HEK293T (cell line): ENCODE measurements at places on chromosomes 7 and 10.

DNA sequence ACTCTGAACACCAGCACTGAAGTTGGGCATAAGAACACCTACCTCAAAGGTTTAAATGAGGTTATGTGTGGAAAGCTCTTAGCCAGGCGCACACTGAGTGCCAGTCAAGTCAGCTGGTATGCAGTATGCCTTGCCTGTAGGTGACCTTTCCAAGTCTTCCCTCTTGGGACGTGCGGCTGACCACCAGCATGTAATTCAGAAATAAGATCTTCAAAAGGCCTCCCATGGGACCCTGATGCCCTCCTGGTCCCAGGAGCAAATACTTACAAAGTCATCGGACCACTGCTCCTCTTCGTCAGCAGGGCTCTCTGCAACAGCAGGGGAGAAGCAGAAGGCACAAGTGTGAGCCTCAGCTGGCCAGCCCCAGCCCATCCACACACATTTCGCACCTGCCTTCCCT is 40.8 kb downstream of the BLNK start:
- no peak for DNase-seq

- no peak for DNase-seq
These were observed 97.1 kb downstream of the CREB5 start for GRCh38 chr7:28509251-28510025.

DNA sequence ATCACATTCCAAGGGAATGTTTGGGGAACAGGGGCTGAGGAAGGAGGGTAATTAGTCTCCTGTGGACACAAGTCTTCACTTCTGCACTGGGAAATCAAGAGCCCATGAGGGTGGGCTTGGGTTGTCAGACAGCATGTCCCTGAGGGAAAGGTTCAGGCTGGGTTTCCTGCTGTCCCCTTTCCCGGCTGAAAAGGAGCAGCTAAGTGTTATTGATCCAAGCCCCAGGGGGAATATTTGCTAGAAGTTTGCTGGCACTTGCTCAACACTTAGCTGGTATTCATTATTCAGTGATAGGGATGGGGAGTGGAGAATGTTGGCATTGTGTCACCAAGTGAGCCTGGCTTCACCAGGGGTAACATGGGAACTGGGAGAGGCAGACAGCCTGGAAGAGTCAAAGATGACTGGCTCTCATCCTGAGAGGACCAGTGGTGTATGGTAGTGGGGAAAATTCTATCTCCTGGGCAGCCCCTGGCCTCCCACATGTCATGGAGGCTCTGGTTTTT is 344.4 kb upstream of the PODXL start:
- no peak for DNase-seq

DNA sequence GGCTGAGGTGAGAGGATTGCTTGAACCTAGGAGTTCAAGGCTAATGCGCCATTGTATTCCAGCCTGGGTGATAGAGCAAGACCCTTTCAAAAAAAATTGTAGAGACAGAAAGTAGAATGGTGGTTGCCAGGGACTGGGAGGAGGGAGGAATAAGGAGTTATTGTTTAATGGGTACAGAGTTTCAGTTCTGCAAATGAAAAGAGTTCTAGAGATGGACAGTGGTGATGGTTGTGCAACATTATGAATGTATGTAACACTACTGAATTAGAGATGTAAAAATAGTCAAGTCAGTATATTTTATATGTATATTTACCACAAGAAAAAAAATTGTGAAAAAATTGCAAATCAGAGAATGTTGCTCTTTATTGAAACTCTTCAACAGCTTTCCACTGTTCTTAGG is 266.5 kb upstream of the NPY start:
- DNase-seq = no peak

DNA sequence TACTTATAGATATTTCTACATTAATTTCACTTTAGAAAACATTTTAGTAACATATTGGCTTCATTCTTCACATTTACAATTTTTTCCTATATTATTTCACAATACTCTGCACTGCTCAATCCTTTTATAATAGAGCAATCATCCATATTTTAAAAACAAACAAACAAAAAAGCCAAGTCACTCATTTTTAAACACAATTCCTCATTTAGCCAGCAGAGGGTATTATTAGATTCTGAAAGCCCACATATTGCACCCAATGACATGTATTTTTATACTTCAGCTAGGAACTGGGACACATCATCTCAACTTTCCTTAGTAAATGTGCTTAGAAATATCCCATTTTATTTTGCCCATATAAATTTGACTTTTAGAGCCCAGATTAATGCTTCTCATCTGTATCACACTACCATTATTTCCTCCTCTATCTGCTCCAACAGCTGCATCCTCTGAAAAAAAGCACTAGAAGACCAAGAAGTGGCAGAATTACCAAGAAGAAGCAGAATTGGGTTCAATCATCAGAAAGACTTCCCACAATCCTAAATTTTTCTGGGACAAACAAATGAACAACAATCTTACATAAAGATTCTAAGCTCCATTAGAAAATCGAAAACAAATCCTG is 29.5 kb downstream of the CTNNA3 start:
- peak; percentile 17 for DNase-seq

DNA sequence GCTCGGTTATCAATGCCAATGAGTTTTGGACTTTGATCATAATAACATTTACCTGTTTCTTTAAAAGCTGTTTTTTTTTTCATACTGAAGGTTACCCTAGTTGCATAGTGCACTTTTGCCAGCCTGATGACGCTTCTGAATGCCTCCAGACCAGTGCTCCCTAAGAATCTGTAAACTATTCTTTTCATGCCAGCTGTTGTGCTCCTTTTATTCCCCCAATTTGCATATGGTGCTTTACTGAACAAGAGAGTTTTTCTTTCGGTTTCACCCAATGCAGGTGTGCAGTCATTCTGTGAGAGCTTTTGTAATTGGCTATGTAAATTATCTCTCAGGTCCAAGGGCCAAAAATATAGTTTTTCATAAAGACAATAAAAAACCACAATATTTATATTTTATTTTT is 48.1 kb upstream of the GLCCI1 start:
- no peak for DNase-seq

GRCh38 chr7:15215616-15216015 is 313.1 kb upstream of the DGKB start:
- no peak for DNase-seq

DNA sequence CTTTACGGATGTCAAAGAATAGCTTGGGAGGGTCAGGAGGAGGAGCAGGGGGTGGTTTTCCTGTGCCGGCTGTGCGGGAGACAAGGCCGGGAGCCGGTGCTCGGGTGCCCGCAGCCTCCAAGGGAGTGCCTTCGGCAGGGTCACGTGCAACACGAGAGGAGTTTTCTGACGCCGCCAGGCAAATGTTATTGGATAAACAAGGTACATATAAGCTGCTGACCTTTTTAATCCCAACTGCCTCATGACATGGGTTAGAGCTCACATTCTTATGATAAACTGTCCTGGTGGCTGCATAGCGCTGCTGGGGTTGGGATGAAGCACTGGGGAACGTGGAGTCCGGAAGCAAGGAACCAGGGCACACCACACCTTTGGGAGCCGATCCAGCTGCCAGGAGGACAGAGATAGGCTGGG is 124.8 kb upstream of the PDLIM1 start:
- DNase-seq = no peak

- DNase-seq = no peak
These were observed 328.2 kb downstream of the PLXNA4 start for GRCh38 chr7:132247995-132248618.

GRCh38 chr10:58951746-58952145 is 224.7 kb upstream of the PHYHIPL start:
- DNase-seq = no peak

DNA sequence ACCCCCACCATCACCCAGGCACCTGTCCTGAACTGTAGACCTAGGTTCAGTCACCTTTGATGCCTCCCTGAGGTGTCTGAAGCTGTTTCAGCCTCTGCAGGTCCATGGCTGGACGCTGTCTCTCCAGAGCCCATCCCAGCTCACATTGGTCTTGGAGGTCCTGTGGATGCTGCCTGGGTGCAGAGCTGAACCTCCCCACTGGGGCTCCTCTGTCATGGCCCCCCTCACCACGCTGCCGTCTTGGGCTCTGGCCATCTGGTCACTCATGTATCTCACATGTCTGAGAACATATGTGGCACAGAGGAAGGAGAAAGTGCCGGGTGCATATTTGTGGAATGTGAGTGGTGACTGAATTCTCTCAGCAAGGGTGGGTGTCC is 108.9 kb downstream of the NKX6-2 start:
- no peak for DNase-seq

- no peak for DNase-seq
These were observed 20.7 kb upstream of the CFTR start for GRCh38 chr7:117458977-117459583.

- no peak for DNase-seq
These were observed 77.9 kb upstream of the GTF2IRD1 start for GRCh38 chr7:74375726-74376220.

GRCh38 chr7:148044173-148044572 is 546.4 kb upstream of the C7orf33 start:
- no peak for DNase-seq

GRCh38 chr7:120996333-120996987 is 7.9 kb downstream of the CPED1 start:
- DNase-seq = no peak

- no peak for DNase-seq
These were observed 255.1 kb downstream of the XPNPEP1 start for GRCh38 chr10:109668154-109668665.

DNA sequence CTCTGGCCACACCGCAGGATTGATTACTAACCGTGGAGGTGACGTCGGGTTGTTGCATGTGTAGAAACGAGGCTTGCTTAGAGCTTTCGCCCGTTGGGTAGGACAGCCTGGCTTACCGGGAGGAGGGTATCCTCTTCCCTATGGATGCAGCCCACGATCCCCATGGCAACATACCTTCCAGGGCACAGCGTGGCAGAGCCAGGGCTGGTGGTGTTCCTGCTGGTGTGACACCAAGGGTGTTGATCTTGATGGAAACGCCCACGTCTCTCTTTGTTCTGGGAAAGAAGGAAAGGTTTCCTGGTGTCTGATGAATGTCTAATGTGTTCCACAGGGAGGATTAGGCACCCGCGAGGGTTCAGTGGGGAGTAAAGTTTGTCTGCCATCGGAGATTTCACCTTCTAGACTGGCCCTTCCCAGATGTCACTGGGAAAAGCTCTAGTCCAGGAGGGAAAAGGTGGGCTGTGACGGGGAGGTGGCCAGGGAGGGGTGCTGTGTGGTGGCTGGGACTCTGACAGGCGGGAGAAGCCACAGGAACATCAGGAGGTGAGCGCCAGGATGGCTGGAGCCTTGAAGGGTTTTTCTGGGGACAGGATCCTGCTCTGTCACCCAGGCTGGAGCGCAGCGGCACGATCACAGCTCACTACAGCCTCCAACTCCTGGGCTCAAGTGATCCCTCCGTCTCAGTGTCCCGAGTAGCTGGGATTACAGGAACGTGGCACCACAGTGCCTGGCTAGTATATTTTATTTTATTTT is 102.1 kb downstream of the CUX1 start:
- DNase-seq = no peak

- DNase-seq = no peak
These were observed 4.8 kb downstream of the GRIFIN start for GRCh38 chr7:2471396-2471795.

- no peak for DNase-seq
These were observed 3.0 kb downstream of the GDI2 start for GRCh38 chr10:5810225-5810624.

DNA sequence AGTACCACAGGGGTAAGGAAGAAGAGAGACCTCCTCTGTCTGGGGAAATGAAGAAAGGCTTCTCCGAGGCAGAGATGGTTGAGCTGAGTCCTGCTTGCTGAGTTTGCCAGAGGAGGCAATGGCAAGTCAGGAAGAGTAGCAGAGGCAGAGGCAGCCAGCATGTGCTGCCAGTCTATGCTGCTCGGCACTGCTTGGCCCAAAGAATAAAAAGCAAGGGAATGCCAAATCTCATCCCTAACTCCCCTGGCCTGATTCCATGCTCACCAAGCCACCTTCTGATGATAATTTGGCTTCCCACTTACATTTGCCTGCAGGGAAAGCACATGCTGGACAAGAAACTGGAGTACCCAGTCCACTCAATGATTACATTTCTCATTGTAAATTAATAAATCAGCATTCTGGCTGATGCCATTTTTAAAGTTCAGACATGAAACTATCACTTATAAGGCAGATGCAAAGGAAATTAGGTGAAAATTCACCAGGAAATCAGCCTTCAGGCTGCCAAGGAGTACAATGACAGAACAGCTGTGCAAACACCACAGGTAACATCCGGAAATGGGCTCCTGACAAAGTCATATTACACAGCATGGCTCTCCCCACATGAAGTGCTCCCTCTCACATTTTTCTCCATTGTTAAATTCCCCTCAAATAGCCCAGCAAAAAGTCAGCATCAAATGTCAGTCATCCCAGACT is 245.9 kb downstream of the MTERF1 start:
- DNase-seq = no peak

DNA sequence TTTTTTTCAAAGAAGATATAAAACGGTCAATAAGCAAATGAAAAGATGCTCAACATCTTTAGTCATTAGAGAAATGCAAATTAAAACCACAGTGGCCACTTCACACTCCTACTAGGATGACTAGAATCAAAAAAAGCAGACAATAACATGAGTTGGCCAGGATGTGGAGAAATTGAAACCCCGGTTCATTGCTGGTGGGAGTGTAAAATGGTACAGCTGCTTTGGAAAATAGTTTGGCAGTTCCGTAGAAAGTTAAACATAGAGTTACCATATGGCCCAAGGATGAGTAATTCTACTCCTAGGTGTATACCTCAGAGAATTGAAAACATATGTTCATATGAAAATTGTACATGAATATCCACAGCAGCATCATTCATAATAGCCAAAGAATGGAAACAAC is 573.3 kb downstream of the GALNT17 start:
- no peak for DNase-seq

GRCh38 chr10:73459683-73460314 is 26.4 kb upstream of the MSS51 start:
- no peak for DNase-seq

DNA sequence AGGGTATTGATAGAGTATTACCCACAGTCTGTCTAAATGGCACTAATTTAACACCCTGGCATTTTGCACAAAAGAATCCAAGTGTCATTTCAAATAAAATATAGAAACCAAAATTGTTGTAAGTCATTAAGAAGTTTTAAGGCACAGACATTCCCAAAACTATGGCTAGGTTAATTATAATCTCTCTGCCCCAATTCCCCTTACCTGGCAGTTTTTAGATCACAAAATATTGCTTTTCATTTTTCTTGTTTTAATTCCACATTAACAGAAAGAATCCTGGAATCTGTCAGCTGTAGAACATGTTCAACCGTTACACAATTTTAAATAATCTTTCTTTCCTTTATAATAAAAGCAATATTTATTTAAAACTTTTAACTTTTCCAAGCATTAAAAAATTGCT is 56.1 kb upstream of the PALS2 start:
- no peak for DNase-seq

- DNase-seq = no peak
These were observed 70.4 kb upstream of the NFE2L3 start for GRCh38 chr7:26081638-26082037.

DNA sequence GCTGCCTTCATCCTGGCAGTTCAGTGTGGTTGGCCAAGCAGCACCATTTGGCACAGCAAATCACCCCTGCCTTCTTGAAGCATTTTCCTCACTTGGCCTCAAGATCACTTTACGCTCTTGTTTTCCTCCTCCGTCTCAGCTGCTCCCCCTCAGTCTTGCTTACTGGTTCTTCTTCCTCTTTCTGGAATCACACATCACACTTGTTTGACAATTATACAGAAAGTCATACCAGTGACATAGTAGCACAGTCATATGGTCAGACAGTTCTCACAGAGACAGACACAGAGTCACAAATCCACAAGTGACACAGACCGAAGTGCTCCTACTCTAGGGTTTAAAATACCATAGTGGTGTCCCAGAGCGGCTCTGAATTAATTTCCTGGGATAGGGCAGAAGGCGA is 43.8 kb upstream of the ARL4A start:
- no peak for DNase-seq
